Stimulated activated CD4-positive, alpha-beta T cell treated with anti-CD3 and anti-CD28 coated beads, TNF-alpha, amount 100 ng/mL, for 48 hours (primary cell): ENCODE measurements at places on chromosomes 13 and 19.
A peak's percentile ranks its signal among the peaks of the same experiment; 100 is the strongest.

GRCh38 chr13:51747438-51748434 is 56.2 kb downstream of the DHRS12 start:
- no peak for DNase-seq

DNA sequence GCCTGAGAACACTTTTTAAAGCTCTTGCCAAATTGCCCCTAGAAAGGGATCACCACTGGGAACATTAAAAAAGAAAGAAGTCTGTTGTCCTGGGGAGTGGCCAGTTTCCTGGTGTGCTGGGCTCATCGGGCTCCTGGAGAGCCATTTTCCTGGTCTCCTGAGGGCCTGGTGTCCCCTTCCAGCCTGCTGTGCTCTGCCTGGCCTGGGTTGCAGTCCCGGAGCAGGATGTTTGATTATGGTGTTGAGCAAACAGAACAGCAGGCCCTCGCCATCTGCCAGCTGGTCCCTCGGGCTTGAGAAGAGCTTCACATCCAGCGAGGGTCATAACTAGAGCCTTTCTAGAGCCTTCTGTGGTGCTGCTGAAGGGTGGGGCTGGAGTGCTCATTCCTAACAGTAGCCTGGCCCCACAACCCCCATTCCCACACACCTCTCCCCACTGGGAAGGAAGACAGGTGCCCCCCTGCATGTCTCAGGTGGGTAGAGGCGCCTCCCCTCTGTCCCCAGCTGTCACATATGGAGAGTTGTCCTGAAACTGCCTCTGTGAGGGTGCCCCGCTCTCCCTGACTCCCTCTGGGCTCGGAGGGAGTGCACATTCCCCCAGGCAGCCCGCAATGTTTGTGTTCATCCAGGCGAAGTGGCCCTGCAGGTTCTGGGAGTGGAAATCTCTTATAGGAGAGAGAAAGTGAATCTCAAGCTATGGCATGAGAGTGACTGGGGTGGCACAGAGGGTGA is 151.1 kb downstream of the SIPA1L3 start:
- no peak for DNase-seq

- DNase-seq = no peak
These were observed 3.5 kb downstream of the C19orf81 start for GRCh38 chr19:50652722-50653121.

DNA sequence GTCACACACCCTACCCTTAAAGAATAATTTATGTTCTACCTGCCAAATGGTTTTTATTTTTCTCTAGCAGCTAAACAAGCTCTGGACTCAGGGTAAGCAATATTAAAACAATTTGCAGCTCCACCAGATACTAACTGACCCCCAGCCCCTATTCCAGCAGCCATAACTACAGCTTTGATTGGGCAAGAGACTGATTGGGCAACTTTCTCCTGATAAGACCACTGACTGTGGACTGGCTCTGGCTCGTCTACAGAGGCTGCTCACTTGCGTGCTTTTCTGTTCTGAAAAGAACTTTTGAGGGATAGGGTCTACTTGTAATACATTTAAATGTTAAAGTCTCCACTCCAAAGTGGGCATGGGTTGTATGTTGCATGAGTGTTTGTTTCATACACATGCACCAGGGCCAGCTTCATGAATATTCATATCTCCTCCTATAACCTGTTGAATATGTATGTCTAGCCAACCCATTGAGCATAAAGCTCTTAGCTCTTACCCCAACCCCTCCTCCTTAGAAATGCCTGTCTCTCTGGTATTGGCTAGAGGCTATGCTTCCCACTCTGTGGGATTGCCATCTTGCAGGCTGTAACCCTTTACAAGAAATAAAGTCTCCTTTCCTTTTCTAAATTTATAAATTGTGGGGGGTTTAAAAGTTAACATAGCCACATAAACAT is 19.9 kb downstream of the OR7A5 start:
- DNase-seq = no peak

DNA sequence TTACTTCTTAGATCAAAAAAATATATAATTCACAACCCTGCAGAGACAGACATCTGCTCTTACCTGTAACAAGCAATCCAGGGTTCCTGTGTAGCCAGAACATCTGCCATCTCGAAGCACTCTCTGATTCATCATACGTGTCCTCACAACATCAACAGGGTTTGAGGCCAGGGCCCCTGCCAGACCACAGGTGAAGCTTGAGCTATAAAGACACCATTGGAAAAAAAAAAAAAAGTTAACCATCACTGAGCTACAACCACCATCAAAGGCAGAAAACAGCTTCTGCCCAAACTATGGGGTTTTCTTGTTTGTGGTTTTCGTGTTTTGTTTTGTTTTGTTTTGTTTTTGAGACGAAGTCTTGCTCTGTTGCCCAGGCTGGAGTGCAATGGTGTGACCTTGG is 19.3 kb downstream of the SLC25A30 start:
- DNase-seq = no peak

GRCh38 chr19:33486407-33486806 is 35.2 kb downstream of the PEPD start:
- no peak for DNase-seq

DNA sequence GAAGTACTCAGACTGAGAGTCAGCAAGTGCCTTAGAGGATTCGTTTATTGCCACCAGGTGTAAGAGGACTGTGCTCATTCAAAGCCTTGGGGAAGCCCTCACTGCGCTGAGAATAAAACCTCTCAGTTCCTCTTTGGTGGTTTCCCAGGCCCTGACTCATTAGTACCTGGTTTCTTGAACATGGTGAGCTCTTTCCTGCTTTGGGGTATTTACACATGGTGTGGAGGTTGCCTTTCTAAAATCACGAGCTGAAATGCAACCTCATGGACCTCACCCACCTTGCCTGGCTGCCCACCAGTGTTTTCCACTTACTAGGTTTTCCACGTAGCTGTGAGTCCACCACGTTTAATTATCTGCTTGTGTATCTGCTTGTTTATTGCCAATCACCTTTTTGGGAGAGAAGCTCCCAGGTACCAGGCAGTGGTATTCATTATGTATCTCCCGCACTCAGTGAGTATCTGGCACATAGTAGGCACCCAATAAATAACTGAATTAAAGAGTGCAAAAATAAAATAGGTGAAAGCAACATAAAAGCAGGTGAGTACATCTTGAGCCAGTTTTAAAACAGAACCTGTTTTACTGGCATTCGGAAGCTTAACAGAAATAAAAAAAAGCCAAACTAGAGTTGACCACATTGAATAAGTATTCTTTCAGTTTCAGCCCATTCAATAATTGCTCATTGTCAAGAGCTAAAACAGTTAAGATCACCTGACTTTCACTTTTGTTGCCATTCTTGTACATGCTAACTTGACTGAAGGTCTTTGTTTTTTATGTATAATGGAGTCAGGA is 533.0 kb downstream of the MYO16 start:
- peak; percentile 25 for DNase-seq

DNA sequence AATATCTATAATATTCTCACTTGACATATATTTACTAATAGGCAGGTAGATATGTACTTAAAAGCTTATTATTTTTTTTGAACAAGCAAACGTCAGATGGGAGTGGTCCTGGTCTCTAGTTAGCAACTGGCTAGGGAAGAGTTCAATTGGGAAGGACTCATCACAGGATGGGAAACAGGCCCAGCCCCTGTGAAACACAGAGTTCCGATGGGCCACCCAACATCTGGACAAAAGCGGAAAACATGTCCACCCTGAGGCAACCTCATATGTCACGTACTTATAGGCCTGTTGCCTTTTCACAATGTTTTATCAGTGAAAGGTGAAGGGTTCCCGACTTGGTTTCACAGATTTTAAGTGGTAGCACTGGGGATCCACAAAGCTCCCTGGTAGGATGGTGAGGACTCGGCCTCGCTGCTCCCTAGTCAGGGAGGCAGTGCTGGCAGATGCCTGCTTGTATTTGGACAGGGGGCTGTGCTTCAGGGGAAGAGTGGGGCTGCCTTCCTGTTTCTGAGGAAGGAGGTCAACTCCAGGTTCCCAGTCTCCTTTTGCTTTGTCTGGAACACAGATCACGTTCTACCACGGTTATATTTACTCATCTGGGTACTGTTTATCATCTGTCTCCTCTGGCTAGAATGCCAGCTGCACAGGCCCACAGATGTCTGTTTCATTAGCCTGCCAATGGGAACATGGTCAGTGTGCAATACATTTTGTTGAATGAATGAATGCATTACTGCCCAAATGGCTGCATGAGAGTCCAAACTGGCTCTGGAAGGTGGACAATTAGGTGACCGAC is 49.4 kb upstream of the SLC15A1 start:
- no peak for DNase-seq

GRCh38 chr19:48543121-48543710 is 8.8 kb upstream of the SULT2B1 start:
- DNase-seq = no peak

- no peak for DNase-seq
These were observed 73.2 kb upstream of the DOCK9 start for GRCh38 chr13:99050983-99051488.

DNA sequence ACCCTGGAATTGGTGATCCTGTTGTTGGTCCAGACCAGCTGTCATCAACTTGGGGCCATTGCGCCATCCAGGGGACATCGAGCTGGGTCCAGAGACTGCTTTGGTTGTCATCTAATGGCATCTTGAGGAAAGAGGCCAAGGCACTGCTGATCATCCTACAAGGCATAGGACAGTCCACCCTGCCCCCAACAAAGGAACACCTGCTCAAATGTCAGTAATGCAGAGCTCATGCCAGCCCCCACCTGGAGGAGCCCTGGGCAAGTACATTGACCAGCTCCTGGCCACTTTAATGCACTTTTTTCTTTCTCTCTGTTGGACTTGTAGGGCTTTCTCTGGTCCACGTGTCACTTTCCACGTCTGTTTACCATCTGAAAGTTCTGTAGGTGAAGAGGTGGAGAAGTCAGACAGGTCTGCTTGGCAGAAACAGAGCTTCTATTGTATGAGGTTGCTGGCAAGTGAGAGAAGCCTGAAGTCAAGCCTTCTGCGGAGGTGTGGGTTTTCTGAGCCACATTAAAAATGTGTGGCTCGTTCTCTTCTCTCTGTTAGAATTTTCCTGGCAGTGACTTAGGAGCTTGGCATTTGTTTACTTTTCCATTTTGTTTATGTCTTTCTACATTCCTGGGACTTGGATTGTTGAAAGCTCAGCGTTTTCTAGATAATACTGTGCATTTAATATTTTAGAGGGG is 124.0 kb upstream of the RNF113B start:
- DNase-seq = no peak

GRCh38 chr19:3055741-3056416 is 6.4 kb downstream of the TLE5 start:
- no peak for DNase-seq

- no peak for DNase-seq
These were observed 7.0 kb downstream of the SLC1A6 start for GRCh38 chr19:14972676-14973075.

- peak; percentile 58 for DNase-seq
These were observed 42.2 kb downstream of the DLEU7 start for GRCh38 chr13:50801087-50801931.

DNA sequence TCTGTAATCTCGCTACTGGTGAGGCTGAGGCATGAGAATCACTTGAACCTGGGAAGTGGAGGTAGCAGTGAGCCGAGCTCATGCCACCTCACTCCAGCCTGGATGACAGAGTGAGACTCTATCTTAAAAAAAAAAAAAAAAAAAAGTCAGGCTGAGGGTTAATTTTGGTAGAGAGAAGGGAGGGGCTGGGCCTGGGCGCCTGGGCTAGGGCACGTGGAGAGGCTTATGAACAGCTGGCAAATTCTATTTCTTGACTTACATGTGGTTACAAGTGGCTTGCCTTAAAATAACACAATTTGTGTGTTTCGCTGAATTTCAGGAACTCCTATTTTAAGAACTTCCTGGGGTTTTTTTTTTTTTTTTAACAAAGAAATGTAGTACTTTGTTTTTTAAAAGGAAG is 47.6 kb upstream of the MAP3K10 start:
- no peak for DNase-seq

DNA sequence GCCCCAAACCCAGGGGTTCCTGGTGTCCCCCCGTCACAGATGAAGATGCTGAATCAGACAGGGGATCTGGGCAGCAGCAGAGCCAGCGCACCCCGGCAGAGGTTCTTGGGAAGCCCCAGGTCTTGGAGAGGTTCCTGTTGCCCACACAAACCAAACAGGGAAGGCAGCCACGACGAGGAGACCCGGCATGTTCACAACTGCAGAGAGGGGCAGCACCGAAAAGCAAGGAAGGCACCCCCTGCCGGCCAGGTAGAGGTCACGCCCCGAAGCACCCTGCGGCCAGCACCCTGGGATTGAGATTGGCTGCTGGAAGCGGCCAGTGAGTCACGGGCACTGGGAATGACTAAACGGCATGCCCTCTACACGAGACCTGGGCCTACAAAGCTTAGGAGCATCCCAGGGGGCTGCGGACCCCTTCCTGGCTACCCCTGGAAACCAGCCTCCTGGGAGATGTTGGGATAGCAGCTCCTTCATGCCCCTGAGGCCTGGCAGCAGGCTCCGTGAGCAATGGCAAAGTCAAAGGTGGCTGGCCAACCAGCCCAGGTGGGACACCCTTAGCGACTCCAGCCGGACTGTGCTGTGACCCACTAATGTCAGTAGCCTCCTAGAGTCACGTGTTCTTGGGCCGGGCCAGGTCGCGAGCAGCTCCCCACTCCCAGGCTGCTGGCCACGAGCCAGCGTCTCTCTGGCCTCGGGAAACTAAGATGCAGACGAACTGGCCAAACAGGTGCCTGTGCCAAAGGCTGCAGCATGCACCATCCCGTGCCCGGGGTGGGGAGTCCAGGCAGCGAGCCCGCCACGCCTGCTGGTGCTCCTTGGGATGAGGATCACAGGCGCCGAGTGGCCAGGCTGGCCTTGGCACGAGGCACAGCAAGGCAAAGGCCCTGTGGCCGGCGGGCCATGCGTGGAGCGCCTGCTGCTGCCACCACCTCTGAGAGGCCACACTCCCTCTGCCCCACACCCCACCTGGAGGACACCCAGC is 43.2 kb downstream of the MLLT1 start:
- no peak for DNase-seq

- no peak for DNase-seq
These were observed 29.4 kb downstream of the DIAPH3 start for GRCh38 chr13:60134376-60134775.

GRCh38 chr19:16200038-16201010 is 2.6 kb downstream of the AP1M1 start:
- no peak for DNase-seq

GRCh38 chr19:359653-359925 is 15.0 kb upstream of the MIER2 start:
- DNase-seq = no peak

GRCh38 chr19:4425537-4425936 is 23.1 kb downstream of the CHAF1A start:
- DNase-seq = no peak

GRCh38 chr13:106385654-106386053 is 149.8 kb downstream of the EFNB2 start:
- DNase-seq = no peak

DNA sequence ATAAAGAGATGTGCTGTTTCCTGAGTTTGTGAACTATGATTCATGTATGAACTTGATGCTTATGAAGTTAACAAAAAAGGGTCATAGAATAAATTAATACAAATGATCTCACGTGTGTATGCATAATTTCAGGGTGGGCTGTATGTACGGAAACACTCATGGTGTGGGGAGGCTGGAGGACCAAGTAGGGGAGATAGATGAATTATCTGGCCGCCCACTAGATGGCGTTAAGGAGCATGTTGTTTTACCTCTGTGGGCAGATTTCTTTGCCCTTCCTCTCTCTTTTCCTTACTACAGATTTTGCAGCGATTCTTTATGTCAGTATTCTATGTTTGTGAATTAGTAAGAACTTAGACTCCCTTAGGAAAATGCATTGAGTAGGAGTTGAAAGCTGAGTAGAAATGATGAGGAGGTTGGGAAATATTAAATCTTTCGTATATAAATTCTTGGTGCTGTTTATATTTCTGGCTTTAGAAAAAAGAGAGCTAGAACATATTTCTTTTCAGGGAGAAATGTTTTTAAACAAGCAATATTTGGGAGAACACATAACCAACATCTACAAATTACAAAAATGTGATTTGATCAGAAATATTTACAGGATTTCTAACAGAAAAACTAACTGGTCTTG is 47.4 kb upstream of the TMTC4 start:
- DNase-seq = peak; percentile 7
